Activated T-cell treated with anti-CD3 and anti-CD28 coated beads, Interleukin-2, amount 50 U/mL, for 4 hours (primary cell): ENCODE measurements at places on chromosomes 7 and 10.

- no peak for DNase-seq
These were observed 15.0 kb downstream of the ANKRD1 start for GRCh38 chr10:90905925-90906324.

DNA sequence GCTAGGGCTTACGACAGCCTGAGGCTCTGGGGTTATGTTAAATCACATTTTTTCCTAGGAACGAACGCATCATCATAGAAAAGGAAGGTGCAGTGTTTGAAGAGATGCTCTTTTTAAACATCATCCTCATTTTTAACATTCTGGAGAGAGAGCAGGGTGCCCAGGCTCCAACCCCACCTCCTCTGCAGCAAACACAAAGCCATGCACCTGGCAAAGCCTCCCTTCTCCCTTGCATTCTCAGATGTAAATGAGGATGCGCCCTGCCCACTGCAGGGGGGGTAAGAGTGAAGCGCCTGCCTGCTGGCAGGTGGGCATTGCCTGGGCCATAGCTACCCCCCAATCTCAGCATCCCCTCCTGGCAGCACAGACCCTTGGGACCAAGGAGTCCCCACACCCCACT lies 92.4 kb downstream of the PTPRN2 start:
- no peak for DNase-seq

GRCh38 chr7:117873310-117874190 lies at the start of gene CTTNBP2:
Gene CTTNBP2 (minus strand): TSS chr7:117873441. CDS start chr7:117873415, 26 bp downstream.
- no peak for DNase-seq

DNA sequence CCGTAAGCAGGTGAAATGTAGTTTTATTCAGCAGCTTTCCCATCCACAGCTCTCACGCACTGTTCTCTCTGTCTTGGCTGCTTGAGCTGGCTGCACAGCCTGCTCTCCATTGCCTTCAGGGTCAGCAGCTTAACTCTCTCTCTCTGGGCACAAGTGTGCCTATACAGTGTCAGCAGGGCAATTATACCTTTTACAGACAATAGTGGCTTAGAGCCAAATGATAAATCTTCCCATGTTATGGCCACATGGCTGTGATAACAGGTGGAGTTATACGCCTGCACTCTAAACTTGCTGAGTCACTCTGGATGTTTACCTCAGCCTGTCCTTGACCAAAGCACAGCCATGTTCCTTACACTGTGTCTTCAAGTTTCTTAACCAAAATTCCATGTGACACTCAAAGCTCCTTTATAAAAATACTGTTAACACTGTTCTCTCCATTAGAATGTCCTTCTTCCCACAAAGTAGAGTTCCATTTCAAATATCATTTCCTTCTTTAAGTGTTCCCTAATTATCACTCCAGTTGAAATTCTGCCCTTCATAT lies 6.1 kb downstream of the RNF133 start:
- DNase-seq, result no peak

DNA sequence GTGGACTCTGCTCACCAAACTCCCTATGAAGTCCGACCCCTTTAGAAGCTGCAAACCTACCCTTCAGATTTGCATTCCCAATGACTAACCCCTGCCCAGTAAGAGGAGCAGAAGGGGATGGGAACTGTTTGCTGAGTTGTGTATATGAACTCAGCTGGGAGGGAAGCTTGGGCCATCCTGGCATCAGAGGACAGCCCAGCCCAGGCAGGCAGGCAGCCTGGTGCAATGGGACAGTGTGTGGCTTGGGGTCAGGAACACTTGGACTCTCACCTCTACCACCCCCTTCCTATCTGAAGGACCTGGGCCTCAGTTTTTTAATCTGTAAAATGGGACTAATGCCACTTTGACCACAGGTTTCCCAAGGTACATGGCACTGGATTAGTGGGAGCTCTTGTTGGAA lies 147.4 kb upstream of the GPR26 start:
- DNase-seq, result no peak

- DNase-seq, result no peak
These were observed 35.1 kb upstream of the ZNF716 start for GRCh38 chr7:57414852-57415251.

- peak; percentile 22 for DNase-seq
These were observed 548 bp downstream of the AGAP3 start for GRCh38 chr7:151086802-151087244.

DNA sequence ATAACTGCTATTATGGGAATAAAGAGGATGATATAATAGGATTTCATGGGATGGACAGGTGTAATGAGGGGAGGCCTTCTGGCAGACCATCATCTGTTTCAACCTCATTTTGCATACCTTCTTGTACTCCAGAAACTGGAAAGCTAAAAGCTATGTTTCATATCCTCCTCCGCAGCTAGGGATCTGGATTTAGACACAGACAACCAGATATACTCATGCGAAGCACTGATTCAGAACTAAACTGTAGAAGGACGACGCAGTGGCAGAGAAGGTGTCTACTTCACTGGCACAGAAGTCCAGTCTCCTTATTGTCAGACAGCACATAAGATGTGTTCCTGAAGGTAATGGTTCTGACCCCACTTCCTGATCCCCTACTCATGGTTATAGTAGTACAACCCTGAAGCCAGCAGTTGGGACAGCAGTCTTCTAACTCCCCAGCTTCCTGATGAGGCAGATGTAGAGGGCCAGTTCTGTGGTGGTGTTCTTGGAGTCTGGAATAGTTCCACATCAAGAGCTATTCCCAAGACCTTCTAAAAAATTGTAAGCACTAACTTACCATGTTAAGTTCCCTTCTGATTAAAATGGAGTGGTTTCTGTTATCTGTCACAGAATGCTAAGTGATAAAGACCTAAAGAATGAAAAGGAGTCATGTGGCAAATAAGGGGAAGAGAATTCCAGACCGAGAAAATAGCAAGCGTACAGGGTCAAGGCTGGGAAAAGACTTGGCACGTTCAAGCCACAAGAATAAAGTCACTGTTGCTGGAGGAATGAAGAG lies 550.3 kb downstream of the GRM8 start:
- no peak for DNase-seq

- no peak for DNase-seq
These were observed 253.3 kb downstream of the DIP2C start for GRCh38 chr10:436013-436697.
